ENCODE measurements at places on chromosomes 11 and 22.

- no peak for DNase-seq
Measured at GRCh38 chr11:117095284-117096161, 2.7 kb downstream of the SIK3 start.

GRCh38 chr11:26834601-26835000, 112.7 kb upstream of the SLC5A12 start:
- no peak for DNase-seq

GRCh38 chr22:40374567-40374966, 4.2 kb downstream of the SGSM3 start:
- no peak for DNase-seq

DNA sequence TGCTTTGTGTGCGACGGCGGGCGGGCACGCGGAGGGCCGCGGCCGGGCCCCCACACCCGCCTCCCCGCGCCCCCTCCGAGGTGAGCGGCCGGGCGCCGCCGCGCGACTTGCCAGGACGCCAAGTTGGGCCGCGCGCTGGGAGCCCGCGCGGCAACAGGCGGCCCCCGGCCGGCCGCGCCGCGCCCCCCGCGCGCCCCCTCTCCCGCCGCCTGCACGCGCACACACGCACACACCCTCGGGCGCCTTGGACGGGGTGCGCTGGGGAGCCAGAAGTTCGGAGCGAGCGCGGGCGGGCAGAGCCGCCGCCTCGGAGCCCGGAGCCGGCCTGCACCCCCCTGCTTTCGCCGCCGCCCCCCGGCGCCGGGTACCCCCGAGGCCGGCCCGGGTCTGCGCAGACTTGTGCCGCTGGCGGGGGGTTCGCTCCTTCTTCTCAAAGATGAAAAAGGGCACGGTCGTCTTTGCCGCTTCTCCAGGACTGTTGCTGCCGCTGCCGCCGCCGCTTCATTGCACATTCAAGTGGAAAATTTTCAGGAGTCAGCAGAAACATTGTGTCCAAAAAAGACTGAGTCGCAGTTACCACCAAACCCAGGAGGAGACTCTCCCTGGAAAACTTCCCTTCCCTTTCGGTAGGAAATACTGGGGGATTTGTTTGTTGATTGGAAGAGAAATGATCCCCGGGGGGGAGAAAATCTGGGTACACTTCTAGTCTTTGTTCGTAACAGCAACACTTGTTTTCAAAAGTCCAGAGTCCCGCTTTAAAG, 895 bp downstream of the TEAD1 start:
- DNase-seq = no peak

DNA sequence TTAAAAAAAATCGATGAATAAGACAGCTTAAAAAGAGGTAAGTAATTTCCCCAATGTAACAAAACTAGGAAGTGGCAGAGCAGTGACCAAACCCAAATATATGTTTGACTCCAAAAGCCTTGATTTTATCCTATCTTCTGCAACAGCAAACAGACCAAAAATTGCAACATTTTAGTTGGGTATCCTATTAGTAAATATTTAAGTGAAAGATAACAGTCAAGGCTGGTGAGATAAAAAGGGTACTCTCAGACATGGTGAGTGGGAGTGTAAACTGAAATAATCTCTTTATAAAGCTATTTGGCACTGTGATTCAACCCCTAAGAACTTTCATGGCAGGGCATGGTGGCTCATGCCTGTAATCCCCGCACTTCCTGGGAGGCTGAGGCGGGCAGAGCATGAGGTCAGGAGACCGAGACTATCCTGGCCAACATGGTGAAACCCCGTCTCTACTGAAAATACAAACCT, 1.9 kb upstream of the RDX start:
- DNase-seq = no peak

- DNase-seq = no peak
Measured at GRCh38 chr22:42697542-42698013, 23.1 kb downstream of the A4GALT start.

- DNase-seq = no peak
Measured at GRCh38 chr11:70631624-70632047, 233.3 kb downstream of the CTTN start.

DNA sequence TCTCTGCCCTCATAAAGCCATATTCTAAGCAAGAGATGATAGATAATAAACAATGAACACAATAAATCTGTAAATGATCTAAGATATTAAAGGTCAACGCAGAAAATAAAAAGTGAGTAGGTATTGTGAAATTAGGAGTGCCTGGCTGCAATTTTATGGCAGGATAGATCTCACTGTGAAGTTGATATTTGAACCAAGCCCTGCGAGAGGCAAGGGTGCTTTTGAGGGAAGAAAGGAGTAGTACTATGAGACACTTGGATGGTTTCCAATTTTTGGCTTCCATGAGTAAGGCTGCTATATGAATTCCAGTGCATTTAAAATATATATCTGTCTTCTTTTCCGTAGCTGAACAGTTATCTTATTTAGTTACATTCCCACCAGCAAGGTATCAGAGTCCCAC, 720.0 kb upstream of the CNTN5 start:
- no peak for DNase-seq

GRCh38 chr22:44369293-44369661, 56.5 kb upstream of the SHISAL1 start:
- no peak for DNase-seq

GRCh38 chr11:134049303-134049702, 19.6 kb upstream of the JAM3 start:
- DNase-seq = no peak

- DNase-seq = no peak
Measured at GRCh38 chr11:9916480-9916879, 252.6 kb downstream of the SWAP70 start.

DNA sequence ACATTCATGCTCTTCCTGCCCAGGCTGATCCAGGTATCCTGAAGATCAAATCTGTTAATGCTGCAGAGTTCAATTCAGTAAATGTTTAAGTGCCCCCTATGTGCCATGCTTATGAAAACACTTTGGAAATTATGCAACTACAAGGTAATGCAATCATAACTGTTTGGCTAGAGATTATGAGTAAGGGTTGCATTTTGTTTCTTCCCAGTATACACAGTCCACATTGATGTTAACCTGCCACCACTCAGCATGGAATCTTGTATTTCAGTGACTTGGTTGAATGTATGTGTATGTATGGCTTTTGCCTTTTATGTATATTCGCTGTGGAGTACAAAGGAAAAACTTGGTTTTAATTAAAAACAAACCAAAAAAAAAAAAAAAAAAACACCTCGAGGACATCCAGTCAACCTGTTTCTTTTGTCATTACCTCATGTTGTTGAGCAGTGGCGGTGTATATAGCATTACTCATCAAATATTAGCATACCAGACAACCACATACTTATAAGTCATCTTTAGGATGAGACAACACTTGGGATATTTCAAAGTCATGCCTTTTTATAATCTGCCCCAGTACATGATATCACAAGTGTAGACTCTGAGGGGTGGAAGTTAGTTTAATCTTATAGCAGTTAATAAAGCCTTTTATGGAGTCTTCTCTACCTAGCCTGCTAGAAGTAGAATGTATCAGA, 86.1 kb upstream of the HORMAD2 start:
- DNase-seq = no peak

- DNase-seq = no peak
Measured at GRCh38 chr11:131904756-131905155, 534.3 kb downstream of the NTM start.

DNA sequence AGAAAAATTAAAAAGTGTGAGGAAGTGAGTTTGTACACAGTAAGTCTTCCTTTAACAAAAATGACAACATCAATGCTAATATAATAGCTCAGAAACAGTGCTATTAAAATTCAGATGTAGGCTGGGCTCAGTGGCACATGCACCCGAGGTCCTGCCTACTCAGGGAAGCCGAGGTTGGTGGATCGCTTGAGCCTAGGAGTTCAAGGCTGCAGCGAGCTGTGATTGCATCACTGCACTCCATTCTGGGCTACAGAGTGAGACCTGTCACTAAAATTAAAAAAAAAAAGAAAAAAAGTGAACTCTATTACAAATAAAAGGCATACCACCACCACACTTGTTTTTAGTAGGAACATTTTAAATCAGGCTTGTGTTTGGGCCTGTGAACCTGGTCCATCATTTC, 39.2 kb upstream of the PAX6 start:
- no peak for DNase-seq

- DNase-seq = no peak
Measured at GRCh38 chr11:125603207-125603606, 10.6 kb downstream of the STT3A start.

- DNase-seq = no peak
Measured at GRCh38 chr11:124859171-124859570, 6.1 kb upstream of the ROBO3 start.

DNA sequence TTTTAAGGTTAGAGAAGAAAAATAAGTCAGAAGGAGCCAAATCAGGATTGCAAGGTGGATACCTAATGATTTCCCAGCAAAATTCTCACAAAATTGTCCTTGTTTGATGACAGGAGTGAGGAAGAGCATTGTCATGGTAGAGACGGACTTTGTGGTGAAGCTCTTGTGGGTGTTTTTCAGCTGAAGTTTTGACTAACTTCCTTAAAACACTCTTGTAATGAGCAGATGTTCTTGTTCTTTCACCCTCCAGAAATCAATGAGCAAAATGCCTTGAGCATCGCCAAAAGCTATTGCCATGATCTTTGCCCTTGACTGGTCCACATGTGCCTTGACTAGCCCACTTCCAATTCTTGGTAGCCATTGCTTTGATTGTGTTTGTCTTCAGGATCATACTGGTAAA, 20.0 kb downstream of the CALCB start:
- DNase-seq = no peak

- no peak for DNase-seq
Measured at GRCh38 chr22:45230026-45230721, 10.5 kb downstream of the KIAA0930 start.

- no peak for DNase-seq
Measured at GRCh38 chr22:29480512-29481264, 670 bp downstream of the NEFH start.

DNA sequence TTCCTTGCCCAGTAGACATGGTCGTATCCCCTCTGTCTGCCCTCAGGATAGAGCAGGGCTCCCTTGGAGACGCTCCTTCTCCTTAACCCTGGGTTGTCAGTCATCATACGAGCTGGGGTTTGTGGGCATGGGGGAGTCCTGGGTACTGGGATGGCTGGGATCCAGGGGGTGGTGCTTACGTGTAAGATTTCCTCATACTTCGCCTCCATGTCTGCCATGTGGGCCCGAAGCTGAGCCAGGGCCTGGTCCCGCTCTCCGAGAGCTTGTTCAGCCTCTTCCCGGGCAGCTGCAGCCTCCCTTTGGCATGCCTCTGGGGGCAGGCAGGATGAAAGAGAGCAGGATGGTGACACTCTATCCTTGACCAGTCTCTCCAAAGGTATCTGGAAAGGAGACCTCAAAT, 5.3 kb downstream of the NHERF4 start:
- no peak for DNase-seq

DNA sequence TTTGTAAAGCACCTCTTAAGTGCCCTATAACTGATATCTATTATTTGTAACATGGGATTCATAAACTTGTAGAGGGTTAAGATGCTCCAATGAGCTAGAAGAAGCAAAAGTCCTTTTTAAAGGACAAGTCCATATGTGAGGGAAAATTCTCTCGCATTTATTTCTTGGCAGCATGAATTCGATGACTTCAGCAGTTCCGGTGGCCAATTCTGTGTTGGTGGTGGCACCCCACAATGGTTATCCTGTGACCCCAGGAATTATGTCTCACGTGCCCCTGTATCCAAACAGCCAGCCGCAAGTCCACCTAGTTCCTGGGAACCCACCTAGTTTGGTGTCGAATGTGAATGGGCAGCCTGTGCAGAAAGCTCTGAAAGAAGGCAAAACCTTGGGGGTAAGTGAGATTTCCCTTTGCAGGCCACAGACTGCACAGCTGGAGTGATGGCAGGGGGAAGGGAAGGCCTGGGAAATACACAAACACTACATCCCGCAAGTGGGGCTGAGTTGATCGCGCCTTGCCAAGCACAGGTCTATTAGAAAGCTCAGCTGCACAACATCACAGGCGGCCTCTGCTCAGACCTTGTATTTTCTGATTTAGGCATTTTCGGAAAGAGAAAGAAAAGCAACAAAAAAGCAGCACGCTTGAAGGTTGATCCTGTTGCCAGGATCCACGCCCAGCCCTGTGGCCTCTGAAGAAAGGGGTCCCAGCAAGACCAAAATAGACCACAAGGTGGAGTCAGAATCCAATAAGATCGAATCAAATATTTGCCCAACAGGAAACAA, 1.5 kb downstream of the MS4A8 start:
- no peak for DNase-seq

DNA sequence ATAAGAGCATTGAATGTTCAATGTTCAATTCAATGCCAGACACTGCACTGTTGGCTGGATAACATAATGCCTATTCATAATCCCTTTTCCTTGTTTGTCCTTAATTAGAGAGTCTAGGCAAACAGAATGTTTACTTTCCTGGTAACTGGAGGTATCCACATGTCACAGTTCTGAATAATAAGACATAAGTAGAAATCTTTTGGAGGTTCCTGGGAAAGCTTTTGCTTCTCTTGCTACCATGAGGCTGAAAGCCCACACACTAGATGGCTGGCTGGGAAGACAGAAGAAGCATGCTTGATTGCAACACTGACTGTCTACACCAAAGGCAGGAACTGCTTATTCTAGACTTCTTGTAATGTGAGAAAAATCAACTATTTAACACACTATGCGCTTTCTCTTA, 79.5 kb downstream of the GAB2 start:
- no peak for DNase-seq

- DNase-seq = no peak
Measured at GRCh38 chr11:75063741-75064314, 32.8 kb downstream of the OR2AT4 start.

DNA sequence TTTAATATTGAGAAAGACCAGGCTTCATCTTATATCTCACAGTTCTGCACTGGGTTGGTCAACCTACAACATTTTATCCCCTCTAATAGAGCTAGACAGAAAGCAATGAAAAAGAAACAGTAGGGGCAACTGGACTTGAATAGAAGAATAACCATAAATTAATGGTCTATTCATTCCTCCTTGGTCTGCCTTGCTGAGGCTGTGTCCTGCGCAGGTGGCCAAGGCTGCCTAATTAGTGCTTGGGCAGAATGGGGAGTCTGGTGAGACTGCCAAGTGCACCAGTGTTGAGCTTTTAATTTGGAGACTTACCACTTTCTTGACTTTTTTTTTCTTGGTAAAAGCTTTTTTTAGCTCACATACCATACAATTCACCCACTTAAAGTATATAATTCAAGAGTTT, 35.0 kb upstream of the SPON1 start:
- no peak for DNase-seq

- no peak for DNase-seq
Measured at GRCh38 chr11:62024936-62025486, 57.6 kb upstream of the FTH1 start.

DNA sequence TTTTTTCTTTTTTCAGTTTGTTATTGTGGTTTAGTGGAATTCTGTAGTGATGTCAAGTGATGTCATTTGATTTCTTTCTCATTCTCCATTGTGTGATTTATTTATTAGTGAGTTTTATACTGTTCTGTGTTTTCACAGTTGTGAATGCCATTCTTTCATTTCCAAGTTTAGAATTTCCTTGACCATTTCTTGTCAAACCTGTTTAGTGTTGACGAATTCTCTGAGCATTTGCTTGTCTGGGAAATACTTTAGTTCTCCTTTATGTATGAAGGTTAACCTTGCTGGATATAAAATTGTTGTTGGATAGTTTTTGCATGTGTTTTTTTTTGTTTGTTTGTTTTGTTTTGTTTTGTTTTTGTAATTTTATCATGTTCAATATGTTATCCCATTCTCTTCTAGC, 633.6 kb upstream of the FAT3 start:
- DNase-seq = no peak

All from stimulated activated CD8-positive, alpha-beta memory T cell treated with anti-CD3 and anti-CD28 coated beads, Interleukin-15, amount 100 ng/mL, for 4 hours (primary cell).